SK-N-SH (cell line): ENCODE measurements at places on chromosomes 12 and 14. TPM values are rescaled to one million over a fixed set of nuclear protein-coding genes. Genes with fewer than 3 reads are reported as not detected.

GRCh38 chr14:93163564-93163963 is 21.1 kb downstream of the MOAP1 start:
- H3K27me3 ChIP-seq = no peaks in the 10 kb centered on the region
- DNase-seq = no peak
- no peak overlapping the region for H3K27ac ChIP-seq
- no peaks in the 10 kb centered on the region for H3K36me3 ChIP-seq

DNA sequence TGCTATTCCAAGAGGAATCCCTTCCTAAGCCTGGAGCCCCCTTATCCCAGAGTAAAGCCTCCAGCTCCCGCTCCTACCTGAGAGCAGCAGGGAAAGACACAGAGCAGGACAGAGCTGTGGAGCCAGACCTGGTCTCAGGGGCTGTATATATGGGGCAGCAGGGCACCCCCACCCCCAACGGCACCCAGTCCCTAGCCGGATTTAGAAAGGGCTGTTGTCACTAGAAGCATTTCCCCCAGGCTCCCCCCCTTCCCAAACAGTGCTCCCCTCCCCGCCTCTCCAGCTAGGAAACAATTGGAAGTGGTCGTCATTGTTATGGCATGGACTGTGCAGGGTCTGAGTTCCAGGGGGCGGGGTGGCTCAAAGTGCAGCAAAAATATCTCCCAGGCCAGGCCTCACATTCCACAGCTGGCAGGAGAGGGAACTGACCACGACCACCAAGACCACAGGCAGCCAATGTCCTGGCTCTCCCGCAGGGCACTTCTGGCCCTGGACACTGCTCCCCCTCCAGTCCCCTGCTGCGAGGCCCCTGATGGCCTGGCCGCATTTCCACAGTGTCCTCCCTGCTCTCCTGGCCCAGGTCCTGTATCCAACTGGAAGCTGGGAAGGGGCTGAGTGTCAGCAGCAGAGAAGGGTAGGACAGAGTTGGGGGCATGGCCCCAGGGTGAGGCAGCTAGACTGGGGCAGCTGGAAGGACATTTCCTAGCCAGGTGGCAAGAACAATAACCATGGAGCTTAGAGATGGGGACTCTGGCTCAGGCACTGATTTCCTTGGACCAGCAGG is at the start of gene MYH7:
Gene MYH7, minus strand, starts transcription at position 118 of the 784 bp plus-strand sequence. CDS start 1,928 bp downstream, outside the sequence.
- H3K27me3 ChIP-seq = peaks cover 16% of the 10 kb centered on the region; the same call in 1 of the 2 replicates
- H3K27ac ChIP-seq = no peak within 1 kb of the TSS
- H3K36me3 ChIP-seq = no peaks in the 10 kb centered on the region
- DNase-seq = no peak
- no peak within 1 kb of the TSS for H3K4me3 ChIP-seq

GRCh38 chr14:93051600-93052546 is 63.9 kb downstream of the ITPK1 start:
- no peak overlapping the region for H3K4me3 ChIP-seq
- DNase-seq = no peak
- no peaks in the 10 kb centered on the region for H3K27me3 ChIP-seq
- no peak overlapping the region for H3K27ac ChIP-seq

DNA sequence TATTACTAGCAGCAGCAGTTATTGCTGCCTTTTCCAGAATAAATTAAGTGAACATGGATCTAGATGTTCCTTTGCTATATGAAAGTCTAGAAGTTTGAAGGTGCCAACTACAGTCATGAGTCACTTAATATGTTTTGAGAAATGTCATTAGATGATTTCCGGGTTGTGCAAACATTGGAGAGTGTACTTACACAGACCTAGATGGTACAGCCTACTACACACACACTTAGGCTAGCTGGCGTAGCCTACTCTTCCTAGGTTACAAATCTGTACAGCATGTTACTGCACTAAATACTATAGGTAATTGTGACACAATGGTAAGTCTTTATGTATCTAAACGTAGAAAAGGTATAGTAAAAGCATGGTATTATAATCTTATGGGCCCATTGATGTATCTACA is 368.1 kb downstream of the PDZRN4 start:
- H3K27ac ChIP-seq = no peak overlapping the region
- DNase-seq = no peak
- H3K36me3 ChIP-seq = no peaks in the 10 kb centered on the region
- no peaks in the 10 kb centered on the region for H3K4me1 ChIP-seq
- H3K4me3 ChIP-seq = no peak overlapping the region
- H3K27me3 ChIP-seq = no peaks in the 10 kb centered on the region

DNA sequence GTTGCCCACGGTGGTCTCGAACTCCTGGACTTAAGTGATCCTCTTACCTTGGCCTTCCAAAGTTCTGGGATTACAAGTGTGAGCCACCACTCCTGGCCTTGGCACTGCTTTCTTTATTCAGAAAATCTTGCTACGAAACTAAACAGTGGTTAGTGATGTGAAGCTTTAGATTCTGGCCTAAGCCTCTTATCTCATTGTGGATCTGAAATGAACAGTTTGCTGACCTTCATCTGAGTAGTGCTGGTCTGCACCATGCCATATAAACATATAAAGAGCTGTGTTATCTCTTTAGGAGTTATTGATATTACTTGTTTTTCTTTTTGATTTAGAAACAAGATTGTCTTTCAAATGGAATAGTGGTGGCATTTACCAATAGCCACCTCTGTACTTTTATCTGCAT is 22.6 kb downstream of the SRGAP1 start:
- H3K4me3 ChIP-seq = no peak overlapping the region
- peaks cover 13% of the 10 kb centered on the region; the same call in 1 of the 2 replicates for H3K4me1 ChIP-seq
- DNase-seq = no peak

DNA sequence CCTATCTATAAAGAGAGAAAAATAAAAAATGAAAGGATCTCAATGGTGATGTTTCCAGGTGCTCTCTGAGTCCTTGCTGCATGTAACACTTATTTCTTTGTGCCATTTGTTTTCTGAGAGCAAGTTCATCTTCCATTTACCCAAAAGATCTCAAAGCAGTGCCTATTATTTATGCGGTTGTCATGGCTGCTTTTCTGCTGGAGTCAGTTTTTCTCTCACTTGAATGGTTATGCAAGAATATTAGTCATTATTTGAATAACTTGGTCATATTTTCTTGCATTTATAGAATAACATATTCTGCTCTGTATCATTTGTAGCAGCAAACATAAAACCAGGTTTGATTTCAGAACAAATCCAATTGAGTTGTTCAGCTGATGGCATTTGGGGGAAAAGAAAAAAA is 141.8 kb upstream of the G2E3 start:
- H3K4me1 ChIP-seq = no peaks in the 10 kb centered on the region
- no peaks in the 10 kb centered on the region for H3K27me3 ChIP-seq

- no peak overlapping the region for H3K27ac ChIP-seq
- no peaks in the 10 kb centered on the region for H3K27me3 ChIP-seq
- no peak for DNase-seq
- H3K4me3 ChIP-seq = no peak overlapping the region
- no peaks in the 10 kb centered on the region for H3K36me3 ChIP-seq
Observed at GRCh38 chr14:38400751-38401150, 144.9 kb upstream of the CLEC14A start.

- no peak overlapping the region for H3K27ac ChIP-seq
- no peaks in the 10 kb centered on the region for H3K4me1 ChIP-seq
- peaks cover 5% of the 10 kb centered on the region for H3K36me3 ChIP-seq
- no peak overlapping the region for H3K4me3 ChIP-seq
Observed at GRCh38 chr14:65656554-65656953, 244.0 kb downstream of the FUT8 start.

DNA sequence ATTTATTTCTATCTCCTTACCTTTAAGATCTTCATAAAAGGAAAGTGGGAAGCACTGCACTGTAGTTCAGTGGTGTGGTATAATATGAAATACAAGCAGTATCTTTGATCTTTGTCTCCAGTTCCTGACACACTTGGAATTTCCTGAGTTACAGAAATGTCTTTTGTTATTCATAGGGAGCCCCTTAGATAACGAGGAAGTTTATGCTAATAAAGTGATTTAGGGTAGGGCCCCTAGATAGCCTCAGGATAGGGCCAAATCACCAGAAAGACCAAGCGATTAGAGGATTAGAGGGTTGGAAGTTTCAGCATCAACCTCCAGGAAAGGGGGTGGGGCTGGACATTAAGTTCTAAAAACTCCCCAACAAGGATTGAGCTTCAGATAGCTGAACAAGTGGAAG is 29.9 kb upstream of the DDHD1 start:
- DNase-seq = no peak
- no peaks in the 10 kb centered on the region for H3K36me3 ChIP-seq
- H3K27me3 ChIP-seq = no peaks in the 10 kb centered on the region
- H3K4me3 ChIP-seq = no peak overlapping the region
- no peak overlapping the region for H3K27ac ChIP-seq
- no peaks in the 10 kb centered on the region for H3K4me1 ChIP-seq

- H3K4me3 ChIP-seq = no peak overlapping the region
- H3K36me3 ChIP-seq = no peaks in the 10 kb centered on the region
- no peak for DNase-seq
- H3K27me3 ChIP-seq = no peaks in the 10 kb centered on the region
Observed at GRCh38 chr14:60245380-60246177, 3.4 kb upstream of the PPM1A start.

- peaks cover 7% of the 10 kb centered on the region; the same call in 1 of the 2 replicates for H3K27me3 ChIP-seq
- DNase-seq = no peak
- no peak overlapping the region for H3K4me3 ChIP-seq
- H3K4me1 ChIP-seq = no peaks in the 10 kb centered on the region
- no peak overlapping the region for H3K27ac ChIP-seq
Observed at GRCh38 chr12:3944620-3945019, 71.4 kb upstream of the PARP11 start.

GRCh38 chr12:54360717-54361456 is 3.4 kb downstream of the GPR84 start:
- H3K36me3 ChIP-seq = no peaks in the 10 kb centered on the region
- H3K4me1 ChIP-seq = peaks cover 37% of the 10 kb centered on the region
- no peaks in the 10 kb centered on the region for H3K27me3 ChIP-seq
- peak overlapping the region; percentile 79 for H3K27ac ChIP-seq

DNA sequence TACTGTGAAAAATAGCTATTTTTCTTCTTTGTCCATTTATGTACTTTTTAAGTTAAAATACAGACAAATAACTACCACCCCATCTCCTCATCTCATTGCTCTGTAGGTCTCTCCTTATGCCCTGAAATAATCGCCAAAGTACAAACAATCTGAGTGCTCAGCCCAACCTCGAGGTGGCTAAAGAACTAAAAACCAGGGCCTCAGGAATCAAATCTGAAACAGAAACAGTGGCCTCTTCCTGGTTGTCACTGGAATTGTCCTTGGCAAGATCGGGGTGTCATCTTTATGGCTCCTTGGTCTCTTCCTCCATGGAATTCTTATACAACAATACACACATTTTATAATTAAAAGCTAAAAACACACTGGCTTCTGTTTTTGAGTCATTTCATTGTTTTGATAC is 182.4 kb downstream of the ASCL1 start:
- no peak for DNase-seq
- no peaks in the 10 kb centered on the region for H3K27me3 ChIP-seq
- H3K27ac ChIP-seq = no peak overlapping the region
- no peaks in the 10 kb centered on the region for H3K4me1 ChIP-seq

- H3K27ac ChIP-seq = peak overlapping the region; percentile 84
- H3K36me3 ChIP-seq = peaks cover 7% of the 10 kb centered on the region
- H3K27me3 ChIP-seq = no peaks in the 10 kb centered on the region
- H3K4me3 ChIP-seq = no peak overlapping the region
- H3K4me1 ChIP-seq = peaks cover 8% of the 10 kb centered on the region; the same call in 1 of the 2 replicates
Observed at GRCh38 chr14:53044486-53044885, 93.6 kb upstream of the FERMT2 start.

DNA sequence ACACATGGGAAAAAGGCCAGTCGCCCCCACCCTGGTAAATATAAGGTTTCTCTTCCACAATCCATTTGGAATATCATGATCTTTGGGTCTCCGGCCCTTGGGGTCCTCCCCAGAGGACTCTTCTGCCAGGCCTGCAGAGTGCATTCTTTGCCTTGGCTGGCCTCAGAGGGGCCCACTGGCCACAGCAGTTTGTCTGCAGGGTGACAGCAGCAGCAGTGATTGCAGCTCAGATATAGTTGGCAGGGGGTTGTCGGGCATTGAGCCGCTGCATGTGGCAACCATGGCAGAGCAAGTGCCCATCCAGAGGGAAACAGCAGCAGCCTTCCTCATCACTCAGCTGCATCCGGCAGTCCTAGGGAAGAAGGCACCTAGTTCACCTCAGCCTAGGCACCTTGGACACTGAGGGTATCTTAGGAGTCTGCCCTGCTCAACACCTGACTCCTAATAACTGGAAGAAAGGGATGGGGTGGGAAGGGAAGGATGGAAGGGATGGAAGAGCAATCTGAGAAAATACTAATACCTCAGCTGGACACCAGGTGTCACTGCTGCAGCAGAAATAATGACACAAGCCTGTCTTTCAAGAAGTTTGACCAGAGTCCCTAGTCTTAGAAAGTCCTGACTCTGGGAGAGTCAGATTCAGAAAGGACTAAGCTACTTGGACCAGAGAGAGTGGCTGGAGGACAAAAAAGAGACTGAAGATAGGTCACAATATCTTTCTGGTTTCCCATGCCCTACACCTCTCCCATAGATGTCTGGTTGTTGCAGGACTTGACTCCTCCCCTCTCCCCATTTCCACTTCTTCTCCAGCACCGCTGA is 8.9 kb downstream of the AJUBA start:
- H3K27me3 ChIP-seq = no peaks in the 10 kb centered on the region
- H3K36me3 ChIP-seq = peaks cover 33% of the 10 kb centered on the region; the same call in 1 of the 2 replicates
- H3K4me1 ChIP-seq = peaks cover 21% of the 10 kb centered on the region
- no peak overlapping the region for H3K4me3 ChIP-seq
- peak; percentile 67 for DNase-seq

GRCh38 chr12:48265777-48266176 is 62.7 kb upstream of the OR10AD1 start:
- no peak overlapping the region for H3K4me3 ChIP-seq
- 0 out of 2 replicates have a peak, but pooled peaks cover 16% of the 10 kb centered on the region for H3K27me3 ChIP-seq
- no peak overlapping the region for H3K27ac ChIP-seq
- no peaks in the 10 kb centered on the region for H3K4me1 ChIP-seq

DNA sequence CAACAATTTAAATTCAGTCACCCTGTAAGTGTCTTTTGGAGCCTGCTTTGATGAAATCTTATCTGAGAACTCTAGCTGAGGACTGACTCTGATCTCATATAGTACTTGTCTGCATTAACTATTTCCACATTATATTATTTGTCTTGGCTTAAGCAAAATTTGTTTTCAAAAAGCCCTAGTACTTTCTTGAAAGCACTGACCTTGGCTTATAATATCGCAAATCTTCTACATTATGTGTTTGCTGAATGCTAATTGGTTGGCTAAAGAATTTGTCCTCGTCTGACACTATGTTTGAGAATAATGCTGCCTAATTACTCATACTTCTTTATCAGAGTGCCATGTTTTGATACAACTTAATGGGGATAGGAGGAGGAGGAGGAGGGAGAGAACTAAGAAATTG is 46.9 kb upstream of the FLRT2 start:
- H3K27ac ChIP-seq = no peak overlapping the region
- no peak overlapping the region for H3K4me3 ChIP-seq
- no peak for DNase-seq
- H3K4me1 ChIP-seq = peaks cover 10% of the 10 kb centered on the region; the same call in 1 of the 2 replicates

The DAO gene
- not detected in 2 replicates for polyA plus RNA-seq

The LRRC10 gene
- not detected in 2 replicates for polyA plus RNA-seq

The POTEG gene
- 0.43 and 0.70 TPM in 2 replicates for polyA plus RNA-seq

The BATF gene
- not detected in 2 replicates for polyA plus RNA-seq

The CLEC4D gene
- polyA plus RNA-seq = not detected in 2 replicates

The CCDC196 gene
- polyA plus RNA-seq = not detected in 2 replicates
